CD4-positive, alpha-beta T cell treated with Interleukin-6 at 100 ng/mL for 8 hours (primary cell): ENCODE measurements at places on chromosomes 12 and 14.

DNA sequence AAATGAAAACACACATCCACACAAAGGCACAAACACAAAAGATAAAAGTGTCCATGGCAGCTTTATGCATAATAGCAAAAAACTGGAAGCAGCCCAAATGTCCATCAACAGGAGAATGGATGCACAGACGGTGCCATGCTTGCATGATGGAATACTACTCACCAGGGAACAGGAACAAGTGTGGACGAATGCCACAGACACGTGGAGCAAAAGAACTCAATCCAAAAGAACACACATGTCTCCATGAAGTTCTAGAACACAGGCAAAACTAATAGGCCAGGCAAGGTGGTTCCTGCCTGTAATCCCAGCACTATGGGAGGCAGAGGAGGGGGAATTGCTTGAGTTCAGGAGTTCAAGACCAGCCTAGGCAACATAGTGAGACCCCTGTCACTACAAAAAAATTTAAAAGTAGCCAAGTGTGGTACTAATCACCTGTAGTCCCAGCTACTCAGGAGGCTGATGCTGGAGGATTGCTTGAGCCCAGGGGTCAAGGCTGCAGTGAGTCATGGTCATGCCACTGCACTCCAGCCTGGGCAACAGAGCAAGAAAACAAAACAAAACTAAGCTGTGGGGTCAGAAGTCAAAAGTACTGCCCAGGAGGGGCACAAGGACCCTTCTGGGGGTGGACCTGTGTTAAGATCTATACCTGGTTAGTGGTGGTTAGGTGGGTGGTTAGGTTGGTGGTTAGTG lies 7.3 kb upstream of the TMEM119 start:
- no peak for DNase-seq

DNA sequence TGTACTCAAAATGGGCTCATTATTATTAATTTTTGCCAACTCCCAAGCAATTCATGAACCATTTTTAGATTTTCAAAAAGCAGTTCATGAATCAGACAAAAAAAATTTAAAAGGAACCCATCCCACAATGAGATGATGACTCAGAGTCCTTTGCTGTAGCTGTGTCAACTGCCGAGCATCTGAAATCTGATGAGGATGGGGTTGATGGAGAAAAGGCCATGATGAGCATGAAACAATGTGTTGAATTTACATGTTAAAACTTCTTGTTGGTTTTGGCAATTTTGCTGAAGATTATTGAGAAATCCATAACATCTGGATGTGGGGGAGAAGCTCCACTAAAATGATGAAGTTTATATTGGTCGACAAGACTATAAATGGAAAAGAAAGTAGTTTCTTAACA lies 378.0 kb downstream of the FOXG1 start:
- no peak for DNase-seq

DNA sequence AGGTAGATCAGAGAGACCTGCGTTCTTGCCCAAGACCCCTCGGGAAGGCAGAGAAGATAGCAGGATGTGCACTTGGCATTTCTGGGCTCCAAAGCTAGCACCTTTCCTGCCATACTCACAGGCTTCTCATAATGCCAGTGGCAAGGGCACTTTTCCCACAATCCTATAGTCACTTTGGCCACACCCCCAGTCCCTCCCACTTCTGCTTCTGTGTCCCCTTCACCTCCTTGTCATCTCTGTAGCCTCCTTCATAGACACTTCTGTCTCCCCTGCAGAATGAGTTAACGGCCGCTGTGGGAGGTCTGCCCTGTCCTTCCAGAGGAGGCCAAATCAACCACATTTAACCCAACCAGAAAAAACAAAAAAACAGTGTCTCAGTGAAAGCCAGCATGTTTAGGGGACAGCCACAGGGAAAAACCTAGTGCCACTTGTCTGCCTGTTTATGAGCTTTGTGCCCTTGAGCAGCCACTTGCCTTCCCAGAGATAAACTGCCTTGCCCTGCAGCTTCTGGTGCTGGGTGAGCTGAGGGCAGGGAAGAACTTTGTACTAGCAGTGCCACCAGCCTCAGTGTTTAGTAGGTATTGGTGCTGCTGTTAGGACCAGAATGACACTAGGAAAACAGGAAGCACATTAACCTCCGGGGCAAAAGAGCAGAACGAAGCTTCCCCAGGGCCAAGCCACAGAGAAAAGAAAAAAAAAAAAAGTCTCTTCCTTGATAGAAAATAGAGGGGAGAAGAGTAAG lies 193.0 kb upstream of the PWP1 start:
- no peak for DNase-seq

- DNase-seq: no peak
Measured at GRCh38 chr12:58378028-58378427, 436.7 kb downstream of the ATP23 start.

GRCh38 chr12:25253371-25254068 lies 2.8 kb upstream of the KRAS start:
- DNase-seq: no peak
